Activated CD4-positive, alpha-beta T cell treated with anti-CD3 and anti-CD28 coated beads for 1 hour (primary cell): ENCODE measurements at places on chromosomes 6 and 20.

DNA sequence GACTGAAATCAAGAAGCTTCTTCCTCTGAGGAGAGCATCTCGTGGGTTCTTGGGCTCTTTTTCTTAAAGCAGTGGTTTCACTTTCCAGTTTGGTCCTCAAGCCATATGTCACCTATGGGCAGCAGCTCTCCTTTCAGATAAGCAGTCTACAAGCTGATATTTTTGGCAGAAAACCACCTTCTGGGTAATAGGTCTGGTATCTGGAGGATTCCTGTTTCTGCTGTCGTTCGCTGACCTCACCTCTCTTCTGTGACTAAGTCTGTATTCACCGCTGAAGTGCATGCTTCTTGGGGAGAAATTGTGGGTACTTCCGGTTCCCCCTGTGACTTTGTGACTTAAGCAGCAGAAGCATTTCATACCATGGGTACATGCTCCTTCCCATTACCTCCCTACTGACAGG is 193.6 kb downstream of the EDN1 start:
- no peak for DNase-seq

DNA sequence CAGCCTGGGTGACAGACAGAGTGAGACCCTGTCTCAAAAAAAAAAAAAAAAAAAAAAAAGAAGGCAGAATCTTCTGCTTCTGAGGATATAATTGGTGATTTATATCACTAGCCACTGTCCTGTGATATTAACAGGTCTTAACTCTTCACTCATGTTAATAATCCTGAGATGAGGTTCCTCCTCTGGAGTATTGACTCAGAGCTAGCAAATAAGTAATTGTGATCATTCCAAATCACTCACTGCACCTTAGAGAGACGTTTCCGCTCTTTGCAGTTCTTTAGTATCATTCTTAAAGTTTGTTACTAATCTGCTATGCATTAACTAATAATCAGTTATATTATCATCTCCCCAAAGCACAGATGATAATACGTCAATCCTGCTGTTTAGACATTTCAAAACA is 41.6 kb upstream of the NOX3 start:
- no peak for DNase-seq

- DNase-seq: no peak
Measured at GRCh38 chr20:64041040-64041780, 5.2 kb downstream of the C20orf204 start.

DNA sequence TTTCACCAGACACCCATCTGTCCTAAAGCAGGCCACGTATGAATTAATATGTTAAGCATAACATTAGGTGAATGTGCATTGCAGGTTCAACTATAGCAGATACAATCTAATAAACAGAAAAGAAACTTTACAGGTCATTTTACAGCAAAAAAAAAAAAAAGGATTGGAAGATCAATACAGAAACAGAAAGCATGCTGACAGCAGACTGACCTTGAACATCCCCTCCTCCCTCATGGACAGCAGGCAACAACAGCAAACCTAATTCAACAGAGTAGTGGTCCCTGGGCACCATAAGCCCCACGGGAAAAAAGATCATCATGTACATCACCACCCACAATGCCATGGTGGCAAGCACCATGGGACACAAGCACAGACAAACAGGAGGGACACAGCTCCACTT is 12.1 kb upstream of the RAB22A start:
- DNase-seq: no peak

- DNase-seq: no peak
Measured at GRCh38 chr20:17334932-17335331, 108.1 kb downstream of the PCSK2 start.

- no peak for DNase-seq
Measured at GRCh38 chr6:122832459-122832858, 43.4 kb downstream of the SMPDL3A start.
